ENCODE measurements at places on chromosomes 6 and 20.

DNA sequence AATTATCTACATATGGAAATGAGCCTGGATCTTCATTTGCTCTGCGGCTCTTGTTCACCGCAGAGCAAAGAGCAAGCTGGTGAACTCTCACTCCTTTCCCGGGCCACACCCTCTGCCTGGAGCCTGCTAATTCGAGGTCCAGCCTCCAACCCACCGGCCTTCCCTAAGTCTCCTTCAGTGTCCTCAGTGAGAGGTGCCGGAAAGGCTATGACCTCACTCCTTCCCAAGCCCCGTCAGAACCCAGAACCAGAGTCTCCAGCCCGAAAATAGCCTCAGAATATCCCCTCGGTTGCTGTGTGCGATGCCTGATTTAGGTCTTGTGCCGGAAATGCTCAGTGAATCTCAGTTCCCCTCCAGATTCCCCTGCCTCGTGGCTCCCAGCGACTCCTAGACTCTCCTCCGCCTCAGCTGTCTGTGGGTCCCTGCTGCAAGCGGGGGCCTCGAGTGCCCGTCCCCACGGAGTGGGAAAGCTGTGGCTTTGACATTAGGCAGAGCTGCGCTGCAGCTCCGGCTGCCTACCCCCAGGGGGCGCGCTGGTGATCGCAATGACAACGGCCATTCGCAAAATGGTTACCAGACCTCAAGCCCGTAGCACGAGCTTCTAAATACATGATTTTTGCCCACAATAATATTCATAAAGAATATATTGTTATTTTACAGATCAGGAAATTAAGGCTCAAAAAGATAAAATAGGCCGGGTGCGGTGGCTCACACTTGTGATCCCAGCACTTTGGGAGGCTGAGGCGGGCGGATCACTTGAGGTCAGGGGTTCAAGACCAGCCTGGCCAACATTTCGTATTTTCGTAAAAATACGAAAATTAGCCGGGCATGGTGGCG lies 4.1 kb upstream of the BNIP5 start:
- peak; percentile 53 for DNase-seq

DNA sequence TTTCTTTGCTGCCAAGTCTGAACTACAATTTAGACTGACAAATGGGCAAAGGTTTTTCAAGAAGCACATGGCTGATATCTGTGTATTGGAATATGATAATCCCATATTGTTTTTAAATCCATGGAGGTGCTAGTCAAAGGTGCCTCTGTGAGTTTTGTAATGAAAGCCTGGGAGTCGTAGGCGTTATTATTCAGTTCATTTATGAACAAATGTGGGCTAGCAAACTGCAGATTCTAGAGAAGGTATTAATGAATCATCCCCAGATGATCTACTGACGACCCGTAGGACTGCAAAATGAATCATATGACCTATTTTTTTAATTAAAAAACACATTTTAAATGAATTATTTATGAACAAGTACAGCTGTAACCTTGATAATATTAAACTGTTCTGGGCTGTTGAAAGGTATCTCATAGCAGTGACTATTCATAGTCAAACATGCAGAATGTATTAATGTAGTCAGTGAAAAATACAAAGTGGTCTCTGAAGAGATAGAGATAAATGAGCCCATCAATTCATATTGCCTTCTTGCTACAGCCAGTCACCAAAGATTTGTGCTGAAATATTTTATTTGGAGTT lies 1317.8 kb upstream of the MAP3K7 start:
- DNase-seq = no peak

DNA sequence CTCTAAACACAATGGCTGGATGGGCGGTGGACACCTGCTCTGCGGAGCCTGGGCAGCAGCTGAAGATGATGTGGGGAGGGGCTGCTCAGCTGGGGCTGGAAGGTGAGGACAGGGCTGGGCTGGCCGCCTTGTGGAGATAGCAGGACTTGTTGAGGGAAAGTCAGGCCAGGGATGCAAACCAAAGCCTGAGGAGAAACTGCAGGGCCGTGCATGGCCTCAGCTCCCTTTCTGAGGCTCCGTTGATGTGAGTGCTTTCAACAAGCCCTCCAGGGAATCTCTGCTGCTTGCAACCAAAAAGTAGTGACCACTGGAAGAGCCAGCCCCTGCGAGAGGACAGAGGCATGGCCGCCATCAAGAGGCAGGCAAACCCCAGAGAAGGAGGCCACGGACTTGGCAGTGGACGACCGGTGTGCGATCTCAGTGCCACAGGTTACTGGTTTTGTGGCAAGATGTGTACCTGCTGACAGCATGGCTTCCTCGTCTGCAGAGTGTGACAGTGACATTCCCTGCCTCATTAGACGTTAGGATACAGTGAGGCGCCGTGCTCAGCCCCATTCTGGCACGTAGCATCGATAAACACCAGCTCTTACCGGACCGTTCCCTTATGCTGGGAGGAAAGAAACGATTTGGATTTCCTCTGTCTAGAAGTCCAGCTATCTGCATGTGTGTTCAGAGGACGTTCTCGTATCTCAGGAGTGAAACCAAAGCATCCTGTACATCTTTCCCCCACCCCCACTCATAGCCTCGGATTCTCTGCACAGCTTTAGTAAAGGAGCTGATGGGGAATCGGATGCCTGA lies 37.9 kb downstream of the ERMARD start:
- no peak for DNase-seq

DNA sequence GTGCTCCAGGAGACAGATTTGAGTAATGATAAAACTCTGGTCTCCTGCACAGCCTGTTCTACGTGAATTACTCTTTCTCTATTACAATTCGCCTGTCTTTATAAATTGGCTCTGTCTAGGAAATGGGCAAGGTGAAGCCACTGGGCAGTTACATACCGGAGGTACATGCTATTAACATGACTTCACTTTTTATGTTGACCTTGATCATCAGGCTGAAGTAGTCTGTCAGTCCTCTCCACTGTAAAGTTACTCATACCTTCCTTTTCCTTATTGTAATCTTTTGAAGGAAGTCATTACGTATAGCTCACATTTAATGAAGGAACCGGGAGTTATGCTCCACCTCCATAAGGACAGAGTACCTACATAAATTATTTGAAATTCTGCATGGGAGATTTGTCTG lies 19.9 kb upstream of the KHDC1 start:
- no peak for DNase-seq

DNA sequence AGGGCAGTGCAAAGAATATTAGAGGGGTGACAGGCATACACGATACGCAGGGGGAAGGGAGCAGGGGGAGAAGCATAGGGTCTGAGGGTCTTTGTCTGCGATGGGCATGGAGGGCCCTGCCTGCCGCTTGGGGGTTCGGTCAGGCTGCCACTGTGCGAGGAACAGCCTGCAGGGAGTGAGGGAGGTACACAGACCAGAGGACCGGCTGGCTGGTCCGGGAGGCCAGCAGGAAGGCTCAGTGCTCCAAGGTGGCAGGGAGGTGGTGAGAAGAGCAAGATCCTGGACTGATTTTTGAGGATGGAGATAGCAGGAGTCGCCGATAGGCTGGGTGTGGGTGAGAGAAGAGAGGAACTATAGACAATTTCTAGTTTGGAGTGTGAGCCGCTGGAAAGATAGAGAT lies 338.4 kb downstream of the ZFAND3 start:
- no peak for DNase-seq

DNA sequence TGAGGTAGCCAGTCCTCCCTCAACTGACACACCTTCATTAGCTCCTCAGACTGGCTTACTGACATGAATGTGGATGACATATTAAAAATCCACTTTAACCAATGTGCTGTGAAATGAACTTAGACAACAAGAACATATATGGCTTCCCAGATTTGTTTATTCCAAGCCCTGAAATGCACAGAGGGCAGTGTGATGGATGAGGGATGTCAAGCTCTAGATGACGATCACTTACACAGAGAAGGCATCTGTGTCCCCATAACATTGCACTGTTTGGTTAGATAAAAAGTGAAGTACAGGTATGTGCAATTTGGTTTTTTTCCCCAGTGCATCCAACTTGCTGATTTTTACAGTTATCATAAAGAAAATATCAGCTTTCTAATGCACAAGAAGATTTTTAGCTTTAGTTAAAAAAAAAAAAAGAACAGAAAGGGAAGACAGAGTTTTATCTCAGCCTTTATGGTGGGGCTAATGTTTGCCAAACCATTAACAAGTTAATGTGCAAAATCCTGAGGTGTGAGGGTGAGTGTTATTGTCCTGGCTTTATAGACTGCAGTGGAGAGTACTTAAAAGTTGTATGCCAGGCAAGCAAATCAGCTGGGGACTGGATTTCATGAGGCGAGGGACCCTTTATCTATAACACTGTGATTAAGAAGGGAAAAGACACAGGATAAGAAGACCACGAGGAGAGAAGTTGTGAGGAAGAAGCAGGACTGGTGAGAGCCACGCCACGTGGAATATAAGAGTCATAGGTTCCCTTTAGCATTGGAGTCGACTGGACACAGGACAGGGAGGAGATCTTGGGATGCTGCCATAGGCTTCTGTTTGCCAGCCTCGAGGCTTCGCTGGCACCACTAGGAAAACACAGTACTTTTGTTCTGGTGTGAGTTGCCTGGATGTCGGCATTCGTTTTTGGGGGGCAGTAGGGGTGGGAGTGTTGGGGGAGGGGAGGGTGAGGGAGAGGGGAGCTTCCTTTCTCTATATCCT lies 90.0 kb upstream of the BACH2 start:
- DNase-seq = no peak

- DNase-seq = no peak
Measured at GRCh38 chr6:154380741-154381140, 24.1 kb upstream of the IPCEF1 start.

DNA sequence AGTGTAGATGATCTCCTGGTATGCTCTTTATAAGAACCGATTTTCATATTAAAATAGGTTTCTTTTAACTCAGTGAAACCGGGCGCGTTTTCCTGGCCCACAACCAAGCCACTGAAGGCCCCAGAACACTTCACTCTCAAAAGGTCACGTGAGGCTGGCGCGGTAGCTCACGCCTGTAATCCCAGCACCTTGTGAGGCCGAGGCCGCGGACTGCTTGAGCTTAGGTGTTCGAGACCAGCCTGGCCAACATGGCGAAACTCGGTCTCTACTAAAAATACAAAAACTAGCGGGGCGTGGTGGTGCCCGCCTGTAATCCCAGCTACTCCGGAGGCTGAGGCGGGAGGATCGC lies 402 bp upstream of the TAF8 start:
- no peak for DNase-seq

DNA sequence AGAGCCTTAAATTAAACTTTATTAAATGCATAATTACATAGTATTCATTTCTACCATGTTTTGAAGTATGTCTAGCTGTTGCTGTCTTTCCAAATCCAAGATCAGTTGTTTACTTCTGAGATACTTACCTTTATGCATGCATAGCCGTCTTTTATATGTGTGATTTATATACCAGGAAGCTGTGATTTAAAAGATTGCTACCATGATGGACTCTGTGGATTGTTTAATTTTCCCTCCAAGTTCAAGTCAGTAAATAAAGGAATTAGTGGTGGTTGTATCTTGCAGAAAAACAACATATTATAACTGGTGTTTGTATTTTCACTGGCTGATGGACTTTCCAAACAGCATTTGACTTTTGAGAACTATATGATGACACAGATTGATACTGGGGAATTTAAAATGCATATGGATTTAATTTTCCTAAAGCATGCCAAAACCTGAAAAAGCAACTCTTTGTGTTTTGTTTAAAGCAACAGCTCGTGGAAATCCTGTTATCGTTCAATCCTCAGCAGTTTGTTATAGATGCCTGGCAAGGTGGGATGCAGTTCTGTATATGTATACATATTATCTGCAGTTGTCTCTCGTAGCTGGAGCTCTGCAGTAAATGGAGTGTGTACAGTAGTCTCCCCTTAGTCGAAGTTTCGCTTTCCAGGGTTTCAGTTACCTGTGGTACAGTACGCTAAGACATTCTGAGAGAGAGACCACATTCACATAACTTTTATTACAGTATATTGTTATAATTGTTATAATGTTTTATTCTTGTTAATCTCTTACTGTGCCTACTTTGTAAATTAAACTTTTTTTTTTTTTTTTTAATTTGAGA lies 77.1 kb downstream of the CBFA2T2 start:
- no peak for DNase-seq

GRCh38 chr20:46150943-46151342 lies 32.8 kb downstream of the CD40 start:
- DNase-seq = no peak

DNA sequence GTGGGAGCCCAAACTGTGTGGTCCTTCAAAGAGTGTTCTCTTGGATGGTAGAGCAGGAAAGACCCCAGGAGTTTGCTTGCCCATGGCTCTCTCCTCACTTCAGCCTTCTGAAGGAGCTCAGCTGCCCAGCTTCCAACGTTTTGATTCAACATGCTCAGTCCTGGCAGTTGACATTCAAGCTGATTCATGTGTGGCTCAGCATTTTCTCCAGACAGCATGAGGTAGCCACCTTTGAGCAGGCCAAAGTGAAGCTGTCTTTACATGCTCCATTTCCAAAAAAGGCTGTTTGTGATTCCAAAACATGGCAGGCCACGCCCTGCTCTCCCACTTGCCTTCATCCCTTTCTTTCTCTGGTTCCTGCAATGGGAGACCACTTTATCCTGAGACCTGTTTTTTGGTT lies 280.2 kb downstream of the TBC1D7 start:
- no peak for DNase-seq

GRCh38 chr20:36548006-36548315 lies 6.6 kb downstream of the MYL9 start:
- no peak for DNase-seq

GRCh38 chr6:76422511-76423213 lies 350.2 kb upstream of the IMPG1 start:
- no peak for DNase-seq

GRCh38 chr6:29474996-29475395 lies 12.8 kb downstream of the MAS1L start:
- DNase-seq = no peak

DNA sequence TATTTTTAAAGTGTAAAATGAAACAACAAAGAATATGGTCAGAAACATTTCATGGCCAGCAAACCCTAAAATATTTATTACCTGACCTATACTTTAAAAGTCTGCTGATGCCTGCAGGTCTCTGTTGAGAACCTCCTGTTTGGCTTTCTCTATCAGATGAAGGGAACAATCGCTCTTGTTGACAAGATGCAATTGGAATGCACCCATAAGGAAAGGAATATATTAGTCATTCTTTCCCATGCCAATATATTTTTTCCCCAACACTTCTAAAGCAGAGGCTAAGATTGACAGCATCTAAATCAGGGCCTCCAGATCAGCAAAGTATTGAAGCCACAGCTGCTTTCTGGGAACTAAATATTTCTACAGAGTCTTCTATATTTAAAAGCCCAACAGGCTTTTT lies 897.8 kb downstream of the EPHA7 start:
- DNase-seq = no peak

DNA sequence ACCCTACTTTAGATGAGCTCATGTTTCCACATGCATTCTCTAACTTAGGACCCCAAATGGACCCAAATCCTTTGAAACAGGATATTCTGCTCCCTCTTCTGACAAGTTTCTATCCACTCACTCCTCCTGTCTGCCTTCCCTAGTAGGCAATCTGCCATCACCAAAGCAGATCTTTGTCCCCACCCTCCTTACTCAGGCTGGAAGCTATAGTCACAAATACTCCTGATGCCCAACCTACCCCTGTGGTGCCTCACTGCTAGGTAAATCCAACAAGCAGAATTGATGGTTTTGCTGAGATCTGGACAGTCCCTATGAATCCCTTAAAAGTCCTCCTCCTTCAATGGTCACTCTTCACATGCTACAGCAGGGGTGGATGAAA lies 21.7 kb downstream of the ELOVL5 start:
- no peak for DNase-seq

GRCh38 chr6:116471531-116471930 lies 10.4 kb downstream of the CALHM6 start:
- no peak for DNase-seq
